Activated CD4-positive, alpha-beta T cell treated with anti-CD3 and anti-CD28 coated beads, Interleukin-2, amount 10 ng/mL, durations not matched to agents 24 days and 14 days (primary cell): ENCODE measurements at places on chromosomes 1 and 21. TPM values are rescaled to one million over a fixed set of nuclear protein-coding genes. Genes with fewer than 3 reads are reported as not detected.

GRCh38 chr1:55713516-55713915, 498.4 kb upstream of the USP24 start:
- no peak overlapping the region for H3K4me3 ChIP-seq
- no peak overlapping the region for H3K27ac ChIP-seq
- no peaks in the 10 kb centered on the region for H3K4me1 ChIP-seq
- H3K27me3 ChIP-seq: no peaks in the 10 kb centered on the region

- no peak overlapping the region for H3K4me3 ChIP-seq
- no peaks in the 10 kb centered on the region for H3K27me3 ChIP-seq
- peaks cover 29% of the 10 kb centered on the region for H3K36me3 ChIP-seq
- H3K27ac ChIP-seq: no peak overlapping the region
Observed at GRCh38 chr1:180376253-180376652, 126.1 kb downstream of the ACBD6 start.

GRCh38 chr21:23743821-23744220, 1863.5 kb downstream of the MRPL39 start:
- no peak overlapping the region for H3K4me3 ChIP-seq
- H3K36me3 ChIP-seq: no peaks in the 10 kb centered on the region
- DNase-seq: no peak
- no peaks in the 10 kb centered on the region for H3K4me1 ChIP-seq

DNA sequence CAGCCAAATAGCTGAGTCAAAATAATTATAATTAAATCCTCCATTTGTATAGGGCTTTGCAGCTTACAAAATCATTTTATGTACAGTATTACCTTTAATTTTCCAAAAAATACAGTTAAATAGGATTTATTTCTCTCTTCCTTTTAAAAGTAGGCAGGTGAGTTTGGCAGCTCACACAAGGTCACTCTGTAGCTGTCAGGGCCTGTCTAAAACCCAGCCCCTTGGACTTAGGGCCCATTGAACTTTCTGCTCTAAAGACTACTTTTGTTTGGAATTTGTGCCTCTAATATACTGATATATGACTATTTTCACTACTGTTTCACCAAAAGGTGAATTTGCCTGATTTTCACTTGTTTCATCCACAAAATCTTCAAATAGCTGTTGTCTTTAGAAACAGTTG, 10.3 kb downstream of the ROR1 start:
- no peaks in the 10 kb centered on the region for H3K4me1 ChIP-seq
- no peaks in the 10 kb centered on the region for H3K36me3 ChIP-seq
- H3K4me3 ChIP-seq: no peak overlapping the region
- DNase-seq: no peak
- H3K27ac ChIP-seq: no peak overlapping the region

- H3K4me1 ChIP-seq: no peaks in the 10 kb centered on the region
- no peak overlapping the region for H3K4me3 ChIP-seq
- no peaks in the 10 kb centered on the region for H3K36me3 ChIP-seq
- no peak for DNase-seq
Observed at GRCh38 chr1:204219971-204220616, 6.3 kb upstream of the GOLT1A start.

- no peaks in the 10 kb centered on the region for H3K36me3 ChIP-seq
- H3K27me3 ChIP-seq: peaks cover 2% of the 10 kb centered on the region
- no peaks in the 10 kb centered on the region for H3K4me1 ChIP-seq
- DNase-seq: no peak
Observed at GRCh38 chr1:99218572-99218971, 45.7 kb upstream of the PLPPR4 start.

DNA sequence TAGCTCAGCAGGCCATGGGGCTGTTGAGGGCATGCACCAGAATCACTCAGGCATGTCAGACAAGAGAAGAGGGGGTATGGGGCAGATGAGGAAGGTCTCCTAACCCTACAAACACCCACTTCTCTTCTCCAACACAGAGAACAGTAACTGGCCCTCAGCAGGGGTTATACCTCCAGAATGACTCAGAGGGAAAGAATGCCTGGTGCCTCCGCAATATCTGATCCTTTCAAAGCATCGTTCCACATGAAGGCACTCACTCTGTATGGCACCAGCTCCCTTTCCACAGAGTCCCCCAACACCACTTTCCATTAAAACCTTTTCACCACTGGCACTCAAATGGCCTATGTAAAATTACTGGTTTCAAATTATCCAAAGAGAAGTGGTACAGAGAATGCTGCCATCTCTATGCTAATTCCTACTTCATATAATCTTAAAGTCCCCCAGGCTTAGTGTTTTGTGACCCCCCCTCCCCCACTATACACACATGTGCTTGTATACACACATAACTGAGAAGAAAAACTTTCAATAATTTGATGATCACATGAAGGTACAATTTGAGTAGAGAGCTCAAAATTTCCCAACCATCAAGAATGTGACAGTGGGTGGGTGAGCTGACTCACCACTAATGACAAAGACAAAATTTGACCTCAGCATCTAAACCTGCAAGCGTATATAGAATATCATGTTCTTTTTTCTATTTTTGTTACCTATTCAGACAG, 91.5 kb downstream of the SIPA1L2 start:
- peaks cover 16% of the 10 kb centered on the region for H3K27me3 ChIP-seq
- H3K27ac ChIP-seq: no peak overlapping the region
- no peaks in the 10 kb centered on the region for H3K36me3 ChIP-seq
- peaks cover 4% of the 10 kb centered on the region for H3K4me1 ChIP-seq
- no peak for DNase-seq

GRCh38 chr1:87495870-87496269, 167.2 kb downstream of the LMO4 start:
- DNase-seq: no peak
- no peak overlapping the region for H3K27ac ChIP-seq
- no peaks in the 10 kb centered on the region for H3K36me3 ChIP-seq
- H3K4me3 ChIP-seq: no peak overlapping the region
- no peaks in the 10 kb centered on the region for H3K4me1 ChIP-seq
- H3K27me3 ChIP-seq: peaks cover 4% of the 10 kb centered on the region

DNA sequence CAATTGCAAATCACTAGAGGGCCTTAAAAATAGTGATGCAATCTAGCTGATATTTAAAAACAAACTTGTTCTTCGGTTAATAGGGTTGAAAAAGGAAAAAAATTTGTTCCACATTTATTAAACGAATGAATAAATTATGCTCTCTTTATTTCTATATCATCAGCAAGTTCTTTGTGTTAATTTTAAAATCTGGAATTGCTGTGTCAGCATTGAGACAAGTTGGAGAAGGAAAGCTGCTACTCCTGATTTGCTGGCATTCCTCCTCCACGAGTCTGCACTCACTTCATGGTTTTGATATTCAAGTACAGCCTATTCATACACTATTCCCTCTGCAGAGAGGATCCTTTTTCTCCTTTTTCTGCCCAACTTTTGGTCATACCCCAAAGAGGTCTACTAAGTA, 117.6 kb downstream of the MRPL39 start:
- peaks cover 47% of the 10 kb centered on the region for H3K4me1 ChIP-seq
- no peak overlapping the region for H3K27ac ChIP-seq
- H3K4me3 ChIP-seq: no peak overlapping the region
- DNase-seq: no peak

DNA sequence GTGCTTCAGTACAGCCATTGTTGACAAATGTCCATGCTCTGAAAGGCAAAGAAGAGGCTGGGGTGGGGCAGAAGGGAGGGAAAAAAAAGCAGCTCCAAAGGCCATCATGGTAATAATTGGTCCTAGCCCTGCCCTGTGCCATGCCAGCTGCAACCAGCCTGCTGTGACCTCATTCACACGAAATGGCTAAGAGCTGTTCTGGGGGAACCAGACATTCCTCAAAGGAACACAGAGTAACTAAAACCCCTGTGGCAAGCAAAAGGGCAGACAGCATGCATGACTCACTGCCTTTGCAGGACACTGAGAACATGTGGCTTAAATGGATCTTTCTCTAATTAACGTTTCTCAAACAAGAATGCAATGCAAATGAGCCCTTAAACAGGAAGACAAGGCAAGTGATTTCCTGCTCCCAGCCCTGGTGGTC, 42.3 kb downstream of the STYXL2 start:
- no peak overlapping the region for H3K27ac ChIP-seq
- H3K4me3 ChIP-seq: no peak overlapping the region
- no peak for DNase-seq
- no peaks in the 10 kb centered on the region for H3K36me3 ChIP-seq
- H3K27me3 ChIP-seq: peaks cover 51% of the 10 kb centered on the region

DNA sequence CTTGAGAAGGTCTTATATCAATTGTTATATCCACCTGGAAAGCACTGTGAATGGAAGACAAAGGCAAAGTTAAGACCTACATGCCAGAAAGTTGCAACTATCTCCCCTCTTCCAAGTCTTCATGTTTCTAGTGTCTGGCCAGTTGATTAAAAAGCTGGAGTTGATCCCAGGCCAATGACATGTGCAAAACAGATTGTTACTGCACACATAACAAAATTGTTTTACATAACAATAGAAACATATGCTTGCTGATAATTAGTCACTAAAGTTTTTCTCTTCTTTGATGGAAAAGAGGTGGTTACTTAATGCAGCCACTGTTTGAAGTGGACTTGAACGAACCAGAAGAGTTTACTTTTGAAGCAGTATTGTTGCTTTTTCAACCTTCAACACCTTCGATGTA, 158.2 kb downstream of the TGFBR3 start:
- no peak for DNase-seq
- no peak overlapping the region for H3K4me3 ChIP-seq
- peaks cover 26% of the 10 kb centered on the region for H3K36me3 ChIP-seq
- no peak overlapping the region for H3K27ac ChIP-seq
- H3K4me1 ChIP-seq: peaks cover 34% of the 10 kb centered on the region

- H3K27ac ChIP-seq: no peak overlapping the region
- peaks cover 8% of the 10 kb centered on the region for H3K27me3 ChIP-seq
- H3K4me3 ChIP-seq: no peak overlapping the region
- no peak for DNase-seq
Observed at GRCh38 chr1:170617591-170618330, 46.2 kb upstream of the PRRX1 start.

The CCDC185 gene
- total RNA-seq: not detected in 2 replicates

The PCP4 gene
- not detected in 2 replicates for total RNA-seq

The AMPD1 gene
- not detected in 2 replicates for total RNA-seq

The HOOK1 gene
- total RNA-seq: 1.6 and 2.1 TPM in 2 replicates

The KCNJ6 gene
- not detected in 2 replicates for total RNA-seq
